Cardiac septum (tissue), 1 donor: ENCODE measurements at places on chromosomes 1 and 21.

GRCh38 chr1:235427447-235427846 is 60.2 kb downstream of the TBCE start:
- no peak for DNase-seq

DNA sequence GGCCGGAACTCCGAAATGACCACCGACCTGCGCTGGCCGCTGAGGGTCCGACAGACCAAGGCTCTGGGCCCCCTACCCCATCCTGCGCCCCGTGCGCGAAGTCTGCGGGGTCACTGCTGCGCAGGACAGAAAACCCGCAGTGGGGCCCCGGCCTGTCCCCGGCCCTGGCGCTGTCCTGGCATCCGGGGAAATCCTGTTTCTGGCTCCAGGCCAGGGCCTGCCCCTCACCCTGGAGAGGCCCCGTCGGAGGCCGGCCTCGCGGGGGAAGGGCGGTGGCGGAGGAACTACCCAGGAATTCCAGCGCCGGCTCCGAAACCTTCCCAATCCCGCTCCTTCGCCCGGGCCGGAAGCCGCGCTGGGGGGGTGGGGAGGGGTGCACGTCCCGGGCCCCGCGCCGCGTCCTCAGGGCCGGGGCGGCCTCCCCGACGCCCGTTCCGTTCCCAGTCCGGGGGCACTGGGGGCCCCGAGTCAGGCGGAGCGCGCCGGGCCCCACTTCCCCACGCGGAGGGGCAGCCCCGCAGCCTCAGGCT is 77.0 kb downstream of the MORN1 start:
- no peak for DNase-seq

DNA sequence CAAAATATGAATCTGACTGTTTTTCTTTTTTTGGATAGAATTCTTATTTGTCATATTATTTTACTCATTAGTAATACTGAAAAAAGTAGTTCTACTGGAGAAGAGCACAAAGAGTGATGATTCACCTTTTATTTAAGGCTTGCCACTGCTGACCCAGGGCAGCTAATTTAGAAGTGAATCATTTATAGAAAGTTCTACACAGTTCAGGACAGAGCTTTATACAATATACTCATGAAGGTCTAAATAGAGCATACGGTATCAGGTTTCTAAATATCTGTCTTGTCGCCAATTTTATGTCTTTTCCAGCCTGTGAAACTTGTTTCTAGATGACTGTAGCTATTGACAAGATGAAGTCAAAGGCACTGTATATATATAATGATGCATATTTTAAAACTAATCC is 25.0 kb downstream of the GIPC2 start:
- no peak for DNase-seq

GRCh38 chr1:98267423-98267822 is 346.6 kb upstream of the DPYD start:
- no peak for DNase-seq

DNA sequence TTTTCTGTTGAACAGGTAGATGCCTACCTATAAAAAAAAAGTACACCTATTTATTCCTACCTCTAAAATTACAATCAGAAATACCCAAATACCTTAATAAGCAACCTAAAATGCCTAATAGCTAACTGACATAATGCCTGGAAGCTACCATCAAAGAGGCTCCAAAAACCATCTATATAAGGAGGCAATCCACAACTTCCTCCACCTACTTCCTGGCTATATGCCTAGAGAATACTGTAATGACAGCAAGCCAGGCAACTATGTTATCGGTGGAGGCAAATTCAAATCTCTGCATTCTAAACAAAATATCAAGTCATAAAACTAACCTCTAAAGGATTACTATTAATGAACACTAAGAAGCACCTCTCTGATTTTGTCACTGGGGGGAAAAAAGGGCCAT is 10.1 kb downstream of the ZNF644 start:
- no peak for DNase-seq

- DNase-seq: no peak
These were observed 17.7 kb upstream of the FRRS1 start for GRCh38 chr1:99784143-99784542.
